GM23338 (cell line): ENCODE measurements at places on chromosomes 6 and 20. TPM values are rescaled to one million over a fixed set of nuclear protein-coding genes. Genes with fewer than 3 reads are reported as not detected.

- H3K27me3 ChIP-seq: no peaks in the 10 kb centered on the region
- H3K4me3 ChIP-seq: no peak overlapping the region
- H3K27ac ChIP-seq: no peak overlapping the region
- H3K4me1 ChIP-seq: peaks cover 4% of the 10 kb centered on the region; the same call in 1 of the 2 replicates
Observed at GRCh38 chr20:9204979-9205378, 136.1 kb downstream of the PLCB4 start.

DNA sequence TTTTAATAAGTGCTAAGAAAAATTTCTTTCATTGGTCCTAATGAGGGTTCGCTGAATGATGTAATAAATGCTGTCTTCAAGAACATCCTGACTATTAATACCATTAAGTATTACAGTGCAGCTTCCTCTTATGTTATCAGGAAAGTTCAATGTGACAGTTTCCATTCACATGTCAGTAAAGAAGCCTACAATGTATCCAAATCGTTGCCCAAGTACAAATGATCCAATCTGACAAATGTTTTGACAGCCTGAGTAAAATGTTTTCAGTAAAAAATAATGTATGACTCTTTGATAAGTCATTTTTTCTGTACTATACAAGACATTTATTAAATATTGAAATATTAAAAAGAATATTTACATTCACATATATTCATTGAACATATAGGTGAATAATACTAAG, 496.1 kb upstream of the MANEA start:
- H3K36me3 ChIP-seq: no peaks in the 10 kb centered on the region
- no peaks in the 10 kb centered on the region for H3K4me1 ChIP-seq
- H3K27me3 ChIP-seq: no peaks in the 10 kb centered on the region

DNA sequence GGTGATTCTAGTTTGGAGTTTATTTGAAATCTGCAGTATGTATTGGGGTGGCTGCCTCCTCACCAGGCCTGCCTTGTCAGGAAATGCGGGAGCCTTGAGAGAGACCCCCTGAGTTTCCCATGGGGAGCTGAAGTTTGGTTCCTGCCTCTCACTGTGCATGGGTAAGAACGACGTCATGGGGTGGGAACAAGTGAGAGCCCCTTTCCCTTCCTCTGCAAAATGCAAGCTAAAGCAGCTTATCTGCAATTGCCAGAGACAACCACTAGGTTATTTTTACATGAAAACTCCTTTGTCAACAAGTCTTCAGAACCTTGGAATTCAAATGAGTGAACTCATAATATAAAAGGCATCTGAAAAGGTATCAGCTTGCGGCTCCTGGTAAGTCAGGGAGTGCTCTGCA, 58.4 kb downstream of the TMEM170B start:
- peak; percentile 88 for DNase-seq
- H3K27ac ChIP-seq: no peak overlapping the region
- no peaks in the 10 kb centered on the region for H3K27me3 ChIP-seq
- H3K4me3 ChIP-seq: no peak overlapping the region
- no peaks in the 10 kb centered on the region for H3K4me1 ChIP-seq
- H3K36me3 ChIP-seq: no peaks in the 10 kb centered on the region

HLA-DMA gene
- total RNA-seq: 3.5 and 5.2 TPM in 2 replicates

MYL9 gene
- total RNA-seq: 23.5 and 29.7 TPM in 2 replicates

PRDM13 gene
- 0.10 and 0.27 TPM in 2 replicates for total RNA-seq

- no peak overlapping the region for H3K4me3 ChIP-seq
- H3K27me3 ChIP-seq: no peaks in the 10 kb centered on the region
- no peak for DNase-seq
Observed at GRCh38 chr6:126807876-126808275, 310.6 kb upstream of the RSPO3 start.

DNA sequence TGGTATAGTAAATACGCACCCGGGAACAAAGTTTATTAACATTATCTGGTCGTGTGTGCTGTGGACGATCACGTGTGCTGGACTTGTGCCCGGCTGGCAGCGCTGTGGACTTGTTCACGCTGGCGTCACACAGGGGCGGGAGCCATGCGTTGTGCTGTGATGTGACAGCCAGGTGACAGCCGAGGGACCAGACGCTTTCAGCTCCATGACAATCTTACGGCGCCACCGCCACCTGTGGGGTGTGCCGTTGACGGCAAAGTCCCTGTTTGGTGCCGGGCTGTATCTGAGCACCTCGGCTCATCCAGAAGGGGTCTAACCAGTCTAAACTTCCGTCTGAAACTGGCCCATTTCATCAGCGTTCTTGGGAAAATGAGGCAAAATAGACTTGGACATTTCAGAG, 25.2 kb downstream of the DLL1 start:
- no peak for DNase-seq
- H3K27me3 ChIP-seq: no peaks in the 10 kb centered on the region
- H3K36me3 ChIP-seq: no peaks in the 10 kb centered on the region
- H3K4me3 ChIP-seq: no peak overlapping the region

DNA sequence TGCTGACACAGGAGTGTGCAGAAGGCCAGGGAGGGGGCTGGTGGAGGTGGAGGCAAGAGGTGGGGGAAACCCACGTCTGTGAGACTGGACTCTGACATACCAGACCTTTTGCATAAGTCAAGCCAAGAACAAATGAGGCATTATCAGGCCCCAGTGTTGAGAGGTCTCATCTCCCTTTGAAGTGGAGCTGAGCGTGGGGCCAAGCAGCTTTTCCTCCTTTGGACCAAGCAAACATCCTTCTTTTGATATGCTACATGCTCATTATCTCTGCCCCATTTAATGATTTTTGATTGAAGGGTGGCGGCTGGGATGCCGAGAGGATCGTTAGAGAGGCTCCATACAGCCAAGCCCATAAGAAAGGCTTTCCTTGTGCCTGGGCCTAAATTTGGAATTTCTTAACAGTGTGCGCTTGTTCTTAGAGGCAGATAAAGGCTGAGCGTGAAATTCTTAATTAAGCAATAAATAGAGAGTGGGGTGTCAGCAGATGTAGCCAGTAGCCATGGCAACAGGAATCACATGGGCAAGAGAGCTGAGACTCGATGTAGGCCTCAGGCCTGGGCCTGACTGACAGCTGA, 244.5 kb downstream of the PKHD1 start:
- H3K4me3 ChIP-seq: no peak overlapping the region
- H3K4me1 ChIP-seq: peaks cover 16% of the 10 kb centered on the region
- no peak overlapping the region for H3K27ac ChIP-seq
- H3K36me3 ChIP-seq: no peaks in the 10 kb centered on the region

DNA sequence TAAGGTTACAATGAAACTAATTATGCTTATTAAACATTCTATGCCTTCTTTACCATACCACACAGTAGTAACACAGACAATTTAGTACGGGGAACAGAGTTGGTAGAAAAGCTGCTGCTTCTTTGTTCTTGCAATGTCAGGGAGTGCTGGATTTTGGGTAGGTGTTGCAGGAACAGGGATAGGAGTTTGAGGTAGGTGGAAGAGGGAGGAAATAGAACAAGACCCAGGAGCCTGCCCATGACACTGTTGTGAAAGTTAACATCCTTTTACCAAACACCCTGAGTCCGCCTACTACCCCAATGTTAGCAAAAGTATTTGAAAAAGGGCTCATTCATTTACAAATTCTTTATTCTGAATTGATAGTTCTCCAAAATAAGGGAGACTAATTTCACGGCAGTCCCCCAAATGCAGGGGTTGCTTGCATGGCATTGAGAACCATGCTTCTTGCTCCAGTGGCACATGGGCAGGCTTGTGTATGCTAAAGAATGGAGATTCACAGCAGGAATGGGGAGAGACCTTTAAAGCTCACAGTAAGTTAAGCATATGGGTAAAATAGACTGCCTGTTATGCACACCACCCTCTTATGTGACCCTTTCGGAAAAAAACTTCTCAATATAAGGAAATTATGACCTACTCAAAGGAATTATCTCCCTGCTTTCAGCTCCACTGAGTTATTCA, 181.7 kb downstream of the GRM1 start:
- H3K4me1 ChIP-seq: 0 out of 2 replicates have a peak, but pooled peaks cover 10% of the 10 kb centered on the region
- peak; percentile 16 for DNase-seq
- no peak overlapping the region for H3K27ac ChIP-seq
- H3K4me3 ChIP-seq: no peak overlapping the region
- H3K36me3 ChIP-seq: no peaks in the 10 kb centered on the region

GRCh38 chr6:164396071-164397047, 913.0 kb downstream of the C6orf118 start:
- H3K36me3 ChIP-seq: no peaks in the 10 kb centered on the region
- H3K27ac ChIP-seq: no peak overlapping the region
- no peak for DNase-seq
- H3K4me1 ChIP-seq: peaks cover 9% of the 10 kb centered on the region; the same call in 1 of the 2 replicates
- H3K4me3 ChIP-seq: no peak overlapping the region

- no peaks in the 10 kb centered on the region for H3K27me3 ChIP-seq
- DNase-seq: no peak
- H3K4me1 ChIP-seq: no peaks in the 10 kb centered on the region
- no peak overlapping the region for H3K27ac ChIP-seq
Observed at GRCh38 chr6:24273096-24273870, 84.6 kb downstream of the DCDC2 start.

DNA sequence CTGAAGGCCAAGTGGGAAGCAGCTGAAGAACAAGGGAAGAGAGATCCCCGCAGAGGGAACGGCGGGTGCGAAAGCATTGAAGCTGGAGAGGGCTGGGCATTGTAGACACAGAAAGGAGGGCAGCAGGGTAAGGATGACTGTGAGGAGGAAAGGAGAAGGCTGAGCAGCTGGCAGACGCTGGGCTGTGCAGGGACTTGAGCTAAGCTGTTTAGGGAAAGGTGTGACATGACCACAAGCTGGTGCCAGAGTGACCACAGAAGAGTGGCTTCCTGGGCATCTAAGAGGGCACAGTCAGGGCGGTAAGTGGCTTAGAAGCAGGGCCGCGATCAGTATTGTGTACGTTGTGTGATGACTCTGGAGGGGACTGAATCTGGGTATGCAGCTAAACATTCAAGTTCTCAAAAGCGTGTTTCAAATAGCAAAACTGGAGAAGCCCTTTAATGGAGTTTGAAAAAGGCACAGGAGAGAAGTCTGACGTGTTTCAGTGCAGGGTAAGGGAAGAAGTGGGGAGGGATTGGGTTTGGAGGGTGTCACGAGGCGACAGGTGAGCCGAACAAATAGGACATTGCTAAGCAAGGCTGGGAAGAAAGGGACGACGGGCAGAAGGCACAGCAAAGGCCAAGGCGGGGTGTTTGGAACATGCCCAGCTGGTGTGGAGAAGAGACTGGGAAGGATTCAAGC, 46.1 kb upstream of the ARFGEF2 start:
- H3K27me3 ChIP-seq: no peaks in the 10 kb centered on the region
- no peak overlapping the region for H3K27ac ChIP-seq

CST2 gene
- not detected in 2 replicates for total RNA-seq

CLPSL1 gene
- not detected in 2 replicates for total RNA-seq

DNA sequence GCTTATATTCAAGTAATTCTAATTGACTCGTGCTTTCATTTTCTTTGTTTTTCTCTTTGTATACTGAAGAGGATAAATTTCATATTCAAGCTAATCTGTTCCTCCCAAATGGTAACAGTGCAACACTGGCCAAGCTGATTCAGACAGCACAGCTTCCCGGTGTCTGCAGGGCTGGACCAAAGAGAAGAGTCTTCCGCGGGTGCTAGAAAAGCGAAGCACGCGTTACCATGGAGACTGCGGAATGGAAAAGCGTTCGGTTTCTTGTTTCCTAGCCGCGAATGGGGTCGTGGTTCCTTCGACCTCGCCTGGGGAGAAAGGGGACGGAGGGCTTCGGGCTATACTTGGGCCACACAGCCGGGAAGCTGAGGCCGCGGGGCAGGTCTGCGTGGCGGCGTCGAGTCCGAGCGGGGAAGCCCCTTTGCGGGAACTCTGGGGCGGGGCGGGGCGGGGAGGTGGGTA, 6.2 kb upstream of the ZNF311 start:
- peak overlapping the region; percentile 55 for H3K4me3 ChIP-seq
- H3K4me1 ChIP-seq: peaks cover 6% of the 10 kb centered on the region; the same call in 1 of the 2 replicates
- peaks cover 54% of the 10 kb centered on the region for H3K27me3 ChIP-seq
- peak; percentile 95 for DNase-seq
- no peaks in the 10 kb centered on the region for H3K36me3 ChIP-seq

SLC16A10 gene
- 30.9 and 37.6 TPM in 2 replicates for total RNA-seq

DNA sequence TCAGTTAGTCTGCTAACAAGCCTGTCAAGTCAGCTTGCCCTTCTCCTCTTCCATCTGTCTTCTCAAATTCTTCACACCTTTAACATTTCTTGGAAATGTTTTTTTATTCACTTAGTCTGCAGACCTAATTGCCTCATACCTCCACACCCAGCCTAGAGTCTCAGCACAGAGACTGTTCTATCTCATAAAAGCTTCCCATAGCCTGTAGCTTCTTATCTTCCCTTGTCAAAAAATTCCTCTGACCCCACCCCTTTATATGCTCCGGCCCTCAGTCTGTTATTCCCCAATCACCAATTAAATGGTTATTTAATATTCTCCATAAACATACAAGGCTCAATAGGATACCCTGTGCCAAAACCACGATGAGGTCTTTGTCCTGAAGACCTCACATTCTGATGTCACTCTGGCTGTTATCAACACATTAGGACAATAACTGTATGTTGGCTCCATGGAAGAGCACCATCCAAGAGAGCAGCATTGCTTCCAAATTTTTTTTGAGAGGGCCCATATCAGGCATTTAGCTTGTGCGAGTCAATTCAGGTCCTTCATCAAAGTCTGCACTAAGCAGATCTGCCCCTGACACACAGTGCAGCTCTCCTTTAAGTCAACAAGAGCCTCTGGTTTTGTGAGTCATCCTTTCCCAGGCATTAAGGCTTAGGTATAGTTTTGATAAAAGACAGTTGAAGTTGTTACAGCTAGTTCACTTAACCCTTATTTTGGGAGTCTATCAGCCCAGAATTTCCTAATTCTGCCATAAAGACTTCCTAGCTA, 83.2 kb upstream of the TBX18 start:
- H3K4me1 ChIP-seq: no peaks in the 10 kb centered on the region
- H3K27ac ChIP-seq: no peak overlapping the region
- no peak for DNase-seq
- no peak overlapping the region for H3K4me3 ChIP-seq

GRCh38 chr20:24739746-24740145, 209.3 kb upstream of the CST7 start:
- H3K27me3 ChIP-seq: no peaks in the 10 kb centered on the region
- DNase-seq: no peak
- no peaks in the 10 kb centered on the region; the same call in 1 of the 2 replicates for H3K36me3 ChIP-seq
- no peak overlapping the region for H3K4me3 ChIP-seq

GRCh38 chr6:18269253-18269652, 4.9 kb upstream of the DEK start:
- H3K4me3 ChIP-seq: no peak overlapping the region
- H3K4me1 ChIP-seq: peaks cover 10% of the 10 kb centered on the region
- no peak for DNase-seq
- H3K27me3 ChIP-seq: peaks cover 9% of the 10 kb centered on the region; the same call in 1 of the 2 replicates
- no peaks in the 10 kb centered on the region for H3K36me3 ChIP-seq

GRCh38 chr20:64277571-64278316, 22.2 kb downstream of the PCMTD2 start:
- no peak overlapping the region for H3K27ac ChIP-seq
- no peaks in the 10 kb centered on the region for H3K27me3 ChIP-seq
- no peak for DNase-seq
- no peaks in the 10 kb centered on the region for H3K4me1 ChIP-seq

- peaks cover 30% of the 10 kb centered on the region for H3K4me1 ChIP-seq
- no peaks in the 10 kb centered on the region for H3K27me3 ChIP-seq
- peak; percentile 29 for DNase-seq
Observed at GRCh38 chr6:161835500-161836215, 561.8 kb upstream of the AGPAT4 start.

DNA sequence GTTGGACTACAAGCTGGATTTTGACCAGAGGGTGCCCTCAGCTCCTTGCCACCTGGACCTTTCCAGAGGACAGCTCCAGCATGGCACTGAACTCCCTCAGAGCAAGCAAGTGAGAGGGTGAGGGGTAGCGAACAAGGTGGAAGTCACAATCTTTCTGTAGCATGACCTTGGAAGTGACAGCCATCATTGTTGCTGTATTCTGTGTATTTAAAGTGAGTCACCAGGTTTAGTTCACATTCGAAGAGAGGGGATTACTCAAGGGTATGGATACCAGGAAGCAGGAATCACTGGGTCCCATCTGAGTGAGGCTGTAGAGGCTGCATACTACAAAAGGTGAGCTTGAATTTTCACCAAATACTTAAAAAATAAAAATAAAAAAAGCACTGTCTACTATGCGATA, 280.0 kb upstream of the SPTLC3 start:
- no peak for DNase-seq
- no peaks in the 10 kb centered on the region for H3K36me3 ChIP-seq
- H3K4me1 ChIP-seq: no peaks in the 10 kb centered on the region
